ENCODE measurements at places on chromosomes 3 and 15. TPM values are rescaled to one million over a fixed set of nuclear protein-coding genes. Genes with fewer than 3 reads are reported as not detected.

CCR3 gene
- not detected for total RNA-seq

DNA sequence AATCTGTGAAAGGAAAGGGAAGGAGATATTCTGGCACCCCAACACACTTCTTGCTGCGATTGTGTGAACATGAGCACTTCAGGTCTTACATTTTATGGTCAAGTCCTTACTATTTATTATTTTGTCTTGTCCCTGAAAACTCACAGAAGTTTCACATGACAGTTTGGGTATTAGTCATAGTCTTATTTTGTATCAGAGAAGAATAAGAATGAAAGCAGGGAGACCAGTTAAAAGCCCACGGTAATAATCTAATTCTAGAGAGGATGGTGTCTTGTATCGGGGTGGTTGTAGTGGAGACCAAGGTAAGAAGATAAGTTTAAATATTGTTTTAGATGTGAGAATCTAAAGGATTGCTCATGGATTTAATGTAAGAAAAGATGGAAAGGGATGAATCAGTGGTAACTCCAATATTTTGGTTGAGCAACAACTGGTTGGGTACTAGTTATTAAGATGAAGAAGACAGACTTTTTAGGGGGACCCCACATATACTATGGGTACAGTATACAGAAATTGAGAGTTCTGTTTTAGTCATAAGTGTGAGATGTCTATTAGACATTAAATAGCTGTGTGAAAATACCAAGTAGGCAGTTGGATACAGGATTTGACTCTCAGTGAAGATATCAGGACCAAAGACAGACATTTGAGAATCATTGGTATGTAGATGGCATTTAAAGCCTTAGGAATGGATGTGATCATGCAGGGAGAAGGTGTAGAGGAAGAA is 227.6 kb downstream of the MFSD1 start:
- DNase-seq: no peak

CLSTN2 gene
- total RNA-seq: 16.0 TPM

GXYLT2 gene
- total RNA-seq: 10.1 TPM

DNA sequence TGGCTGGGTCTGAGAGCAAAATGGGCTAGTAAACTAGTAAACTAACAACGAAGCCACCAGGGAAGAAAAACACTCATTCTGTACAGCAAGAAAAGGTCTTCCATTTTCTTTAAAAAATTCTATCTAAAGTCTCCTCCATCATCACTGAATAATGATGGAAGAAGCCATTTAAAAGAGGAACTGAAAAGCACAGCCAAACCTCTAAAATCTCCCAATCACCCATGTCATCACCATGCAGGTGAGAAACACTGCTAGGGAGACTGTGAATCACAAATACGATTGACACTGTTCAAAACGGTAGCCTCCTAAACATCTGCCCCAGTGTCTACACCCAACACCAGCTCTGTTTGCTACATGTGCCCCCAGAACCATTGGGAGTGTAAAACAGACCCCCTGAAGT is 140.4 kb downstream of the RORA start:
- no peak for DNase-seq

GRCh38 chr3:12230877-12231276 is 58.0 kb upstream of the PPARG start:
- no peak for DNase-seq
